ENCODE measurements at places on chromosomes 6 and 20.

GRCh38 chr6:148967011-148967520, 220.2 kb downstream of the UST start:
- DNase-seq, result no peak

- no peak for DNase-seq
Observed at GRCh38 chr6:78390066-78390465, 477.3 kb upstream of the IRAK1BP1 start.

DNA sequence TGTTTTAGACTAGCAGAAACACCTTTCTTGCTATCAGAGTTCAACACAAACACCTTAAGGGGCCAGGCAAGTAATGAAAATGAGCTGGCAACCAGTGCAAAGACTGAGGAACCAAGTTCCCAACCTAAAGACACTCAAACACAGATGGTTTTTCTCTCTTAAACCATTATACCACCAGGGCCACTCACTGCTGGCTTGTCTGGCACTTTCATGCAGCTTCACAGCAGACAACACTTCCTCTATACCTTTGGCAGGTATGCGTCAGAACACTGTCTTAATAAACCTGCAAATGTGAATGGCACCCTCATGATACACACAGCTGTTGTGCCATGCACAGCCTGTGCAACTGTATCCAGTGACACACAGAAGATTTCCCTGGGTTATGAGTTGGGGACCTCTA, 41.6 kb downstream of the NFATC2 start:
- DNase-seq, result no peak

DNA sequence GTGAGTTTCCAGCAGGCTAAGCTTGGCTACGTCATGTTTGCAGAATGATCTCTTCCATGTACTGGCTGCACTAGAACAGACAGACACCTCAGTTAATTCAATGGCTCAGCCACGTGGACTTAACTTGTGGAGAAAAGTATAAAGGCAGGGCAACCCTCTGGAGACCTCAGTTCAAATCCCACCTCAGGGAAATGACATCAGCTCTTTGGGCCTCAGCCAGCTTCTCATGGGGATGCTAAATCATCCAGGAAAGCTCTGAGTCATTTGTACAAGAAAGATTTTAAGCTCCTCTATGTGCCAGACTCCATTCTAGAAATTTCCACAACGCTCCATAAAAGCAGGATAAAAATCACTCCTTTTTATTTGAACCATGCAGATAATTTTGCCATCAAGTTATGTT, 128.5 kb upstream of the SALL4 start:
- no peak for DNase-seq

DNA sequence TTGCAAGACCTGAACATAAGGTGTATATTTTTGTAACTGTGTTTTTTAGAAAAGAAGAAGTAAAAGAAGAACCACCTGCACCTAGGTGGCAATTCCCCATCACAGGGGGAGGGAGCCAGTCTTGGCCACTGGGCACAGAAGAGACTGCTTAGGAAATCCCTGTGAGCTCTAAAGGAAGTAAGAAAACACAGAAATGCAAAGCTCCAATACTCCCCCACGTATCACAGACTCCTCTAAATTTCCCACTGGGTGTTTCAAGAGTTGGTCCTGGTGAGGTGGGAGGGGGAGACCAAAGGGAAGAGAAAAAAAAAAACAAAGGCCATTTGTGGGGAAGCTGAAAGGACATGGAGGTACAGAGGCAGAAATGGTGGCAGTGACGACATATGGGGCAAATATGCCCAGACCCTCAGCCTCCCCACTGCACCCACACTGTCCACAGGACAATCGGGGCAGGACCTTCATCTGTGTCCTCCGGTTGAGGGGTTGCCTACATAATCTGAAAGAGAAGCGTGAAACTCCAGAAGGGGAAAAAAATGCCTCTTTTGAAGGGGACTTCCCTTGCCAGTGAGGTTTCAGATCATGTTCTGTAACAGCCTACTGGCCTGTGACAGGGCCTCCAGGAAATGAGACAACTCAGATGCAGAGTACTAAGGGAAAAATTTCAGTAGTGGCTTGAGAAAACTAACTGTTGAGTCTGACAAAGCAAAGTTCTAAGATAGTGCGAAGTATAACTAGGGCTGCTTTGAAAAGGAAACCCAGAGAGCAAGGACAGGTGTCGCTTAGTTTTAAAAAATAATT, 226.2 kb upstream of the MARCKS start:
- no peak for DNase-seq

DNA sequence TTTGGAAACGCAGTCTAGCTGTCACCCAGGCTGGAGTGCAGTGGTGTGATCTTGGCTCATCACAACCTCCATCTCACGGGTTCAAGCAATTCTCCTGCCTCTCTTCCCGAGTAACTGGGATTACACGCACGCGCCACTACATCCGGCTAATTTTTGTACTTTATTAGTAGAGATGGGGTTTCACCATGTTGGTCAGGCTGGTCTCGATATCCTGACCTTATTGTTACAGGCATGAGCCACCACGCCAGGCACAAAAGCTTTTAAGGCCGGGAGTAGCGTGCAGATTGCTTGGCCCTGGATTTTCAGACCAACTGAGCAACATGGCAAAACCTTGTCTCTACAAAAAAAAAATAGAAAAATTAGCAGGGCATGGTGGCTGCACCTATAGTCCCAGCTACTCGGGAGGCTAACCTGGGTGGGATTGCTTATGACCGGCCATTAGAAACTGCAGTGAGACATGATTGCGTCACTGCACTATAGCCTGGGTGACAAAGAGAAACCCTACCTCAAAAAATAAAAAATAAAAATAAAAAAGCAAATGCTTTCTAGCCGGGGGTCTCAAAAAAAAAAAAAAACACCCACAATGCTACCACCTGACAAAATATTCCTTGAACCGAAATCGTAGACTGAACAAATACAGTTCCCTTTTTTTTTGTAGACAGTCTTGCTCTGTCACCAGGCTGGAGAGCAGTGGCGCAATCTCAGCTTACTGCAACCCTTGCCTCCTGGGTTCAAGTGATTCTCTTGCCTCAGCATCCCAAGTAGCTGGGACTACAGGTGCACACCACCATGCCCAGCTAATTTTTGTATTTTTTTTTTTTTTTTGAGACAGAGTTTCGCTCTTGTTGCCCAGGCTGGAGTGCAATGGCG, 15.0 kb downstream of the RBM39 start:
- no peak for DNase-seq

DNA sequence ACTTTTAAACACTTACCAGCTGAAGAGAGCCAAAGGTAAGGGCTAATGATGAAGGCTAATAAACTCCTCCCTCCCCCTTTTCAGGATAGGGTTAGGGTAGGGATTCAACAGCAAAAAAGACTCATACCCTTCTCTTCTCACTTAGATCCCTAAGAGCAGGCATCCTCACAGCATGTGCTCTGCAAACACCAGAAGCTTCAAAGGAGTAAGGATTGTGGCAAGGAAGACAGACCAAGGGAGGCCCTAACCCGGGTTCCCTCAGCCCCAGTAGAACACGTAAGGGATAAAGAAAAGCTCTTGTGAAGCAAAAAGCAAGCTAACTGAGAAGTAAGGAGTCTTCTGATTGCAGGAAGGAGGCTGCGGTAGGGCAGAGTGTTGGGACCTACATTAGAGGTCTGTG, 11.6 kb downstream of the MAP3K7 start:
- no peak for DNase-seq

- peak; percentile 46 for DNase-seq
Observed at GRCh38 chr20:47351643-47352331, 4.7 kb downstream of the ZMYND8 start.

DNA sequence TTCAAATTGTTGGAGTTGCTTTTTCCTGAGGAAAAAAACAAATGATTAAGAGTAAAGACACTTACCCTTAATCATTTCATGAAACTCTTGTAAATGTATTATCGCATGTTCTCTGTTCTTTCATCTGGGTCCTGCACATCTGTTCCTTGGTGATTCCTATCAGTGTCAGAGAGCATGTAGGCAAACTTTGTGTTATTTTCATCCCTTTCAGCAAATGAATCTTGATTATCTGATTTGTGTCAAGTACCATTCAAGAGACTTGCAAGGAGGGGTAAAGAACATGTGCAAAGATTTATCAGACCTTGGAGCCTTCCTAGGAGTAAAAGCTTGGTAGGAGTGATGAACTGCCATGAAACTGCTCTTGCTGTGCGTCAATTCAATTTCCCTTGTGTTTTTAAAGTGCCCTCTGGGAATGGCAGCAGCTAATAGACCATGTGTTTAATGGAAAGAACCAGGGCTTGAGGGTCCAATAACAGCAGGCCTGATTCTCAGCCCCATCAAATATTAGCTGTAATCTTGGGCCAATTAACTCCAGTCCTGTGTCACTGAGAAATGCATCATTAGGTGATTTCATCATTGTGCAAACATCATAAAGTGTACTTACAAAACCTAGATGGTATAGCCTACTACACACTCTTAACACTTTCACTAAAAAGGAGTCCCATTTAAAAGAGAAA, 118.9 kb upstream of the CEP85L start:
- DNase-seq, result no peak

DNA sequence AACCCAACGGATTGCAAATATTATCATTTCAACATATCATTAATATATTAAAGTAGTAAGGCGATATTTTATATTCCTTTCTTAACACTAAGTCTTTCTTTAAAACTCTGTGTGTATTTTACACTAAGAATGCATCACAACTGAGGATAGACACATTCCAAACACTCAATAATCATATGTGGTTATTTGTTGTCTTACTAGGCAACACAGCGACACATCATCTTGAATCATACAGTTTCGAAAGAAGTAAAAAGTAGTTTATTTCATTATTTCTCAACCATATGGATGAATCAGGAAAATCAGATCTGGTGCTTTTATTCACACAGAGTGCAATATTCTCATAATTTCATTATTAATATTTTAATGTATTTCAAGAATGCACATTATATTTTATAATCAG, 662.4 kb downstream of the EPHA7 start:
- DNase-seq, result no peak

DNA sequence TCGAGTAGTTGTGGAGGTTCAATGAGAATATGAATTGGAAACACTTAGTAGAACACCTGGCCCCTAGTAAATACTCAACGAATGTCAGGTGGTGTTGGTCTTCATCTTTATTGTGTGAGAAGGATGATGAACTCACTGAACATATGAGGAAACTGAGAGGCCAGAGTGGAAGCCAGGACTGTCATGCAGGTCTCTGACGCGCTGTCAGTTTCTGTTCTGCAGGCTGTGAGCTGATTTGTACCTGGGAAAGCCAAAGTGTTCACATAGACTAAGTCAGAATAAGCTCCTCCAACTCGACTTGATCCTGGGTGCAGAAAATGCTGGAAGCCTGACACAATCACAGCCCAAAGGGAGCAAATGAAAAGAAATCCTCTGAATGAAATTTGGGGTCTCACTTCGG, 222.2 kb downstream of the LY86 start:
- no peak for DNase-seq

GRCh38 chr20:5510446-5510845, 193.7 kb upstream of the PROKR2 start:
- no peak for DNase-seq

DNA sequence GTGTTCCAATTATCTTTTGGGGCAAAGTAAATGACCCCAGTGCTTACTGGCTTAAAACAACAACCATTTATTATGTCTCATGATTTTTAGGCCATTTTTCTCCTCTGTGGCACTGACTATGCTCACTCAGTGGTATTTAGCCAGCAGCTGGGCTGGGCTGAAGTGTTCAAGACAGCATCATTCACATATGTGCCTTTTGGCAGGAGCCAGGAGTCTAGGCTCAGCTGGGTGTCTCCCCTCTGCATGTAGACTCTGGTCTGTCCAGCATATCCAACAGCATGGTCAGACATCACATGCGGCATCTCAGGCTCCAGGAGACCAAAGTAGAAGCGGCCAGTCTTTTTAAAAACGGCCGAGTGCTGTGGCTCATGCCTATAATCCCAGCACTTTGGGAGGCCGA, 120.3 kb upstream of the TOP1 start:
- DNase-seq, result no peak

GRCh38 chr6:32070814-32071543, 32.8 kb downstream of the CYP21A2 start:
- no peak for DNase-seq

GRCh38 chr6:111921103-111921502, 47.9 kb upstream of the FYN start:
- no peak for DNase-seq

DNA sequence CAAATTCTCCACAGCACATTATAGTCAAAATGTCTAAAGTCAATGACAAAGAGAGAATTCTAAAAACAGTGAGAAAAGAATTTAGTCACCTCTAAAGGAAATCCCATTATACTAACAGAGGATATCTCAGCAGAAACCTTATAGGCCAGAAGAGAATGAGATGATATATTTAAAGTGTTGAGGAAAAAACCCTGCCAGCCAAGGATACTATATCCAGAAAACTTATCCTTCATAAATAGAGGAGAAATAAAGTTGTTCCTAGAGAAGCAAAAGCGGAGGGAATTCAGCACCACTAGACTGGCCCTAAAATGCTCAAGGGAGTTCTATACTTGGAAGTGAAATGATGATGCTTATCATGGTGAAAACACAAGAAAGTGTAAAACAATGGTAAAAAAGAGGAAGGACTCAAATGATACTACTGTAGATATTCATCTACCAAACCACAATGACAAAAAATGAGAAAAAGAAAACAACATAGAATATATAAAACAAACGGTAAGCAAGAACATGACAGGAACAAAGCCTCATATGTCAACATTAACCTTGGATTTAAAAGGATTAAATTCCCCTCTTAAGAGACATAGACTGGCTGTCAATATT, 16.7 kb downstream of the GPRC6A start:
- DNase-seq, result no peak

DNA sequence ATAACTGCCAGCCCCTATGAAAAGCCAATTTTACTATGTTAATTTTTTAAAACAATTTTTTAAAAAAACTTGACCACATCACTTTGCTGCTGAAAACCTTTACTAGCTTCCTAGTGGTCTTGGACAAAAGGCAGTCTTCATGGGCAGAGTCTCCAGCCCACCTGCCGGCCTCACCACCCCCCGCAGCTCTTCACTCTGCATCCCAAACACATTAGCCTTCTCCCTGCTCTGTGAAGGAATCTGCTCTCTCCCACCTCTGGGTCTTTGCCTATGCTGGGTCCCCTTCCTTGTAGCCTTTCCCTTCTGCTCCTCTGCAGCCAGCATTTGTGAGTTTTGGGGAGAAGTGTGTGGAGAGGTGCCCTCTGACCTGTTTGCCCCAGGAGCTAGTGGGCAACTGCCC, 170.7 kb upstream of the MLN start:
- no peak for DNase-seq

- no peak for DNase-seq
Observed at GRCh38 chr6:52077180-52077884, 10.1 kb downstream of the PKHD1 start.

DNA sequence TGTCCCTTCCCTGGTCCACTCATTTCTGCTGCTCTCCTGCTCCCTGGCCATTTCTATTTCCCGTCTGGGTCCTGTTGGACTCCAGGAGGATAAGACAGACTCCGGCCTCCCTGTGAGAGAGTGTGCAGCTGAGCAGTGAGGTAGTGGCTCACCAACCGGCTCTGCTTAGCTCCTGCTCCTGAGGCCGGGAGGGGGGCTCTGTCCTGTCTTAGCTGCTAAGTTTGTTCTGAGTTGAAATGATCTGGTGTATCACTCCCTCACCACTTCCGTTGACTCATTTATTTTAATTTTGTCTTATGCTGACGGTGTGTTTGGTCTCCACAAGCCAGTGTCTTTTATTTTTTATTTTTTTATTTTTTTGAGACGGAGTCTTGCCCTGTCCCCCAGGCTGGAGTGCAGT, 148.5 kb upstream of the PDE10A start:
- no peak for DNase-seq
